A549 treated with AZD2906 at 1 μM for 4 hours (cell line): ENCODE measurements at places on chromosomes 7 and 10. TPM values are rescaled to one million over a fixed set of nuclear protein-coding genes. Genes with fewer than 3 reads are reported as not detected.

The PPP1R3A gene
- total RNA-seq: not detected in 5 replicates

The SSBP1 gene
- total RNA-seq: 272 to 326 TPM (median 276 TPM) in 5 replicates

The CACNA2D1 gene
- 5.3 to 12.5 TPM (median 7.9 TPM) in 5 replicates for total RNA-seq

The RADIL gene
- 1.2 to 2.5 TPM (median 1.9 TPM) in 5 replicates for total RNA-seq

The PNLIPRP2 gene
- total RNA-seq: 0.06 to 0.14 TPM (median 0.08 TPM) in 4 of 5 replicates, not detected in the other

The MICU1 gene
- 49.2 to 61.4 TPM (median 52.4 TPM) in 5 replicates for total RNA-seq

The TMEM168 gene
- total RNA-seq: 6.5 to 10.6 TPM (median 8.1 TPM) in 5 replicates

The TUBAL3 gene
- total RNA-seq: 0.23 to 0.31 TPM (median 0.31 TPM) in 5 replicates

The SLC26A5 gene
- not detected in 5 replicates for total RNA-seq

The NCF1 gene
- total RNA-seq: 0.16 to 0.39 TPM (median 0.27 TPM) in 5 replicates

The VWC2 gene
- not detected in 5 replicates for total RNA-seq

The NPVF gene
- not detected in 5 replicates for total RNA-seq

The TFPI2 gene
- total RNA-seq: 208 to 310 TPM (median 225 TPM) in 5 replicates

The DNAJC2 gene
- total RNA-seq: 32.7 to 43.6 TPM (median 36.8 TPM) in 5 replicates

The FGFBP3 gene
- 2.1 to 2.7 TPM (median 2.6 TPM) in 5 replicates for total RNA-seq

The GSTO2 gene
- total RNA-seq: 1.5 to 2.2 TPM (median 1.8 TPM) in 5 replicates

The TWNK gene
- total RNA-seq: 34.6 to 41.4 TPM (median 37.0 TPM) in 5 replicates

The PDE6C gene
- not detected in 5 replicates for total RNA-seq

The SLC29A3 gene
- 26.8 to 31.4 TPM (median 28.0 TPM) in 5 replicates for total RNA-seq

The POM121C gene
- 32.9 to 39.6 TPM (median 37.1 TPM) in 5 replicates for total RNA-seq

The SRI gene
- total RNA-seq: 101 to 137 TPM (median 126 TPM) in 5 replicates

The TMEM229A gene
- not detected in 5 replicates for total RNA-seq

The UNC5B gene
- total RNA-seq: 3.1 to 4.8 TPM (median 3.8 TPM) in 5 replicates

The MYPN gene
- 1.8 to 2.5 TPM (median 2.1 TPM) in 5 replicates for total RNA-seq

The SCIN gene
- total RNA-seq: 0.31 to 0.43 TPM (median 0.39 TPM) in 5 replicates

The CHPF2 gene
- total RNA-seq: 38.8 to 44.8 TPM (median 43.5 TPM) in 5 replicates

The TRPV6 gene
- total RNA-seq: 0.02 TPM in 1 of 5 replicates, not detected in the others

The XRCC2 gene
- total RNA-seq: 3.3 to 4.8 TPM (median 4.2 TPM) in 5 replicates

The SRRM3 gene
- 8.0 to 13.5 TPM (median 12.1 TPM) in 5 replicates for total RNA-seq

The C10orf143 gene
- total RNA-seq: 0.45 to 0.86 TPM (median 0.59 TPM) in 5 replicates

The MICALL2 gene
- 10.8 to 23.7 TPM (median 21.8 TPM) in 5 replicates for total RNA-seq

The ASB10 gene
- total RNA-seq: not detected in 5 replicates

The DKK1 gene
- total RNA-seq: 408 to 480 TPM (median 456 TPM) in 5 replicates

The CALHM3 gene
- 0.23 to 0.52 TPM (median 0.35 TPM) in 5 replicates for total RNA-seq
